ENCODE measurements at places on chromosomes 16 and 17.

- DNase-seq, result no peak
Observed at GRCh38 chr17:72654706-72655105, 437.8 kb downstream of the SLC39A11 start.

- no peak for DNase-seq
Observed at GRCh38 chr16:85200471-85201278, 88.4 kb upstream of the CIBAR2 start.

- no peak for DNase-seq
Observed at GRCh38 chr16:48350736-48351135, 34.5 kb downstream of the SIAH1 start.

DNA sequence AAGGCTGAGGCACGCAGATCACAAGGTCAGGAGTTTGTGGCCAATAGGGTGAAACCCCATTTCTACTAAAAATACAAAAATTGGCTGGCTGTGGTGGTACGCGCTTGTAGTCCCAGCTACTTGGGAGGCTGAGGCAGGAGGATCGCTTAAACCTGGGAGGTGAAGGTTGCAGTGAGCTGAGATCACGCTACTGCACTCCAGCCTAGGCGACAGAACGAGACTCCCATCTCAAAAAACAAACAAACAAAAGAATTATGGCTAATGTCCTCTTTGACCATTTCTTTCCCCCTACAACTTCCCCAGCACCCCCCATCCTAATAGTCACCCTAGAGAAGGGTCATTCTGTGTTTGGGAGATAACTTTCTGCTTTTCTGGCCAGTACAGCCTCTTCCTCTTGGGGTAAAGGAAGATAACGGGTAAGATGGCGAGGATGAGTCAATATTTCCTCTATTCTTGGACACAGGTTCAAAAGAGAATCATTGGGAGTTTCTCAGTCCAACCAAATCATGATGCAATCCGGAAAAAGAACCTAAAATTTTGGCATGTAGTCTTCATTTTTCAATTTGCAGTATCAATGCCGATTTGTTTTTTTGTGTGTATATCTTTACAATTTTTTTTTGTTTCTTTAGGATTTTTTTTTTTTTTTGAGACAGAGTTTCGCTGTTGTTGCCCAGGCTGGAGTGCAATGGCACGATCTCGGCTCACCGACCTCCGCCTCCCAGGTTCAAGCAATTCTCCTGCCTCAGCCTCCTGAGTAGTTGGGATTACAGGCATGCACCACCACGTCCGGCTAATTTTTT lies 107.6 kb upstream of the MED13 start:
- DNase-seq, result no peak

DNA sequence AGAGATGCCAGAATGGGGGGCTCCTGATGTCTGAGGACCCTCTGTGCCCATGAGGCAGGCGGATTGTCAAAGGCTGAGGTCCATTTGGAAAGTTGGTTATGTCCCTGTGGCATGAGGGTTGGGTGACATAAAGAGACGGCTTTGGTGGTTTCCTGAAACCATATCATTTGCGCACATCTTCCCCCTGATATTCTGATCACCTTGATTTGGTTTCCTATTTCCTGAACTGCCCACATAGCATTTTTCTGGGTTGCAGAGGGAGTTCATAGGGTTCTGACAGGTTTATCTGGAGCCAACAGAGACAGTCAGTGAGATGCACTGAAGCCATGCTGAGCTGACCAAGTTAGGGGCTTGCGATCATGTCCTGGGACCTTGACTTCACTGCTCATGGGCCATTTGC lies 15.7 kb upstream of the RNF222 start:
- no peak for DNase-seq

DNA sequence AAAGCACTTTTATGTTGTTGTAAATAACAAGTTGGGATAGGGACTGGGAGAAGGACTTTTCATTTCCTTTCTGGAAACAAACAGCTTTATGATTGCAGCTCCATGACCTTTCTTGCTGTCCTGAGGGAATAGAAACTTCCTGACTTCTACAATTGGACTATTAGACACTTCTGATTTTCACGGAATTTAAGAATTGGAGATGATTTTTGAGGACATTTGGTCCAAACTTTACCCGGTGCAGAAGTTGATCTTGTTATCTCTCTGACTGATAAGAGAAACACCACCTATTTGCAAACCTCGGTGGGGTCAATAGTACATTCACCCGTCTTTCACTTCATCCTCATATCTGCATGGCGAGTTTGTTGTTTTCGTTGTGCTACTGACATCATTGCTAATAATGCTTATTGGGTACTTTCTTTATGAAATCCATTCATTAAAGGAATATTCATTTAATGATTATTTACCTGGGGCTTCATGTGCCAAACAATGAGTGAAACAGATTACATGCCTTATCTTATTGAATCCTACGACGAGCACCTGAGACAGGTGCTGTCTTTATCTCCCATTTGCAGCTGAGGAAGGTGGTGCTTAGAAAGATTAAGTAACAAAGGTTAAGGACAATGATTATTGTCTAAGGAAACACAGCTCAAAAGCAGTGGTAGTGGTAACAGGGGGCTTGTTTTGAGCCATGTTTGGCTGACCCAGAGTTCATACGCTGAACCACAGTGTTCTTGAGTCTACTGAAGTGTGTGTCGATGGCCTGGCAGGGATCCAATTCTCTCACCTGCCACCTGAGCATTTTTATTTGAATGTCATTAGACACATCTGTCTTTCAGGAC lies 176.9 kb upstream of the FAM20A start:
- DNase-seq, result no peak

- DNase-seq, result no peak
Observed at GRCh38 chr17:16989230-16989952, 17.5 kb upstream of the TNFRSF13B start.

DNA sequence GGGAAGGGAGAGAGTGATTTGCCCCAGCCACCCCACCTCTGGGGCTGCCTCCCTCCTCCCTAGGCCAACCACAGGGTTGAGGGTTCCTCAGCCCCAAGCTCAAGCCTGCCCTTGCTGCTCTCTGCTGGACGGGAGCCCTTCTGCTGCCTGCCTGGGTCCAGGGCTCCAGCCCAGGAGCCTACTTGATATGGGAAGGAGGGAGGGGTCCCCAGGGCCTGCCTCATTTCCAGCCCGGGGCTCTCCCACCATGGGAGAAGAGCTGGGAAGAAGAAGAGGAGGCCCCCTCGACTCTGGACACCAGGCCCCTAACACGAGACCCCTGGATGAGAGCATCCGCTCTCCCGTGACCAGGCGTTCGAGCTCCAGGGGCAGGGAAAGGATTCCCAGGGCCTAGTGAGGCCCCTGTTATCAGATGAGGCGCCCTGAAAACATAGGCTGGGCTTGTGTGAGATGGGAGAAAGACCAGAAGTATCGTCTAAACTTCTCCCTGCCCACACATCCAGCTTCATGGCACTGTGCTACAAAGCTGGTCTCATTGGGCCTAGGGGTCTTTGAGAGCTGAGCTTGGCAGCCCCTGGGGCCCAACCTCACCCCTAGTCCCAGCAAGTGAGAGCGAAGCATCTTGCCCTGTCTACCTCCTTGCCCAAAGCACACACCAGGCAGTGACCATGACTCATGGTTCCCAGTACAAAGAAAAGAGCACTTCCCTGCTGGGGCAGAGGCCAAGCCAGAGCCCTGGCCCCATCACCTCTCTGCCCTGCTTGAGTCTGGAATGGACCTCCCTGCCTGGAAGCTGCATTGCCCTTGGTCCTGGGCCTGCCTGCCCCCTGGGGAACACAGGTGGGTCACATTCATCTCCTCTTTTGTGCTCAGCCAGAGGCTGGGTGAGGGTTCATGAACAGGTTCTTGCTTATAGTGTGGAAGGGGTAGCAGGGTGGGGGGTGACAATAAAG lies 987 bp downstream of the SLC16A5 start:
- DNase-seq, result no peak

DNA sequence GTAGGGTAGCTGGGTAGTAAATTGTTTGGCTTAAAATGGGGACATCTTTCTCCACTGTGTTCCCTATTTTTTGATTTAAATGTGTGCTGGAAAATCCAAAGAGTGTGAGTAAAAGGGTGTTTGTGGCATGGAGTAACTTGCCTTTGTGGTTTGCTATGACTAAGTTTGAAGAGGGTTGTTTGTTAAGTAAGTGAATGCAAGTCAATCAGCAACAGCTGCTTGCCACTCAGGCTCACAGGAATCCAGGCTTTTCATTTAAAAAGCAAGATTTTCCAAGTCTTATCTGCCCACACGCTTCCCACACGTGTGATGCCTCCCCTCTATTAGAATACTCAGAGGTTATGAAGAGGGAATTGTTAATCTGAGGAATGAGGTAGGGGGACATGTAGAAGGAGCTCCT lies 847.7 kb upstream of the RBFOX1 start:
- no peak for DNase-seq

DNA sequence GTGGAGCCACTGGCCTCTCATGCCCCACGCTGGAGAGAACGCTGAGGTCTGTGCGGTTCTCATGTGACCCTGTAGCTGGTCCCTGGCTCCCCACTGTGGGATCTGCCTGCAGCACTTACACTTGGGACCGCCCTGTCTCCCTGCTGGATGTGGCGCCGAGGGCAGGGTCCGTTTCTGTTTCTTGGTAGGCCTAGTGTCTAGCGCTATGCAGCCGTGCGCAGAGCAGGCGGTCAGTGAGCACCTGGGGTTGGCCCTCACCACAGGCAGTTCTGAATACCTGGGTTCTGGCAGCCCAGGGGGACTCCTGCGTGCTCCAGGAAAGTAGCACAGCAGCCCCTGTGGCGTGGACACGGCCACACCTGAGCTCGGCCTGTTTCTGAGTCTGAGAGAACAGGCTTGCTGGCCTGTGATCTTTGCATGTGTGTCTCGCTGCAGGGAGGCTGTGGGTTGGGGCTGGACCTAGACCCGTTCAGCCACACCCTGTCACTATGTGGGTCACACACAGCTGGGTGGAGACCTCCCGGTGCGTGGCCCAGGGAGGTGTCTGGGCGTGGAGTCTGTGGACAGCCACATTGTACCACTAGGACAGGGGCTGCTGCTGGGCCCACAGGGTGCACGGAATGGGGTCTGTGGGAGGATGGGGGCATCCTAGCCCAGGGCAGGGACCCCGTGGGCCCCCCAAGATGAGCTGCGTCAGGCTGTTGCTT lies 2.8 kb downstream of the CAPN15 start:
- DNase-seq, result no peak

All from stimulated activated CD8-positive, alpha-beta memory T cell treated with anti-CD3 and anti-CD28 coated beads, Interleukin-7, amount 100 ng/mL, for 4 hours (primary cell).